ENCODE measurements at places on chromosomes 5 and 9. TPM values are rescaled to one million over a fixed set of nuclear protein-coding genes. Genes with fewer than 3 reads are reported as not detected.

TPRN gene
- total RNA-seq, result 15.2 TPM

RABL6 gene
- 103 TPM for total RNA-seq

PCDHGB7 gene
- total RNA-seq, result 0.03 TPM

ZCCHC7 gene
- total RNA-seq, result 11.8 TPM

BAAT gene
- not detected for total RNA-seq

IPPK gene
- 7.9 TPM for total RNA-seq

BTNL9 gene
- total RNA-seq, result not detected

NUP155 gene
- total RNA-seq, result 53.3 TPM

NEUROG1 gene
- total RNA-seq, result not detected

TAL2 gene
- total RNA-seq, result not detected

LCN1 gene
- not detected for total RNA-seq

AJM1 gene
- 1.7 TPM for total RNA-seq

WHRN gene
- 6.6 TPM for total RNA-seq

SOX30 gene
- total RNA-seq, result not detected

CDH18 gene
- not detected for total RNA-seq

OGN gene
- not detected for total RNA-seq

ACTBL2 gene
- total RNA-seq, result 1.0 TPM

PCA3 gene
- not detected for total RNA-seq

CNTNAP3 gene
- 25.0 TPM for total RNA-seq

CDH10 gene
- total RNA-seq, result not detected

FAM221B gene
- not detected for total RNA-seq

SH3RF2 gene
- total RNA-seq, result 11.0 TPM

ADAMTSL1 gene
- total RNA-seq, result not detected

IRX4 gene
- total RNA-seq, result not detected

PRR16 gene
- total RNA-seq, result 4.5 TPM

AGXT2 gene
- total RNA-seq, result not detected

DNAJC25 gene
- 6.2 TPM for total RNA-seq

NPR3 gene
- 2.6 TPM for total RNA-seq

SLC34A3 gene
- total RNA-seq, result not detected

ANGPTL2 gene
- 1.0 TPM for total RNA-seq

WDR38 gene
- total RNA-seq, result not detected

DMRT3 gene
- total RNA-seq, result not detected

TUSC1 gene
- total RNA-seq, result 22.6 TPM

YTHDC2 gene
- total RNA-seq, result 5.8 TPM

PCDHB11 gene
- total RNA-seq, result 0.61 TPM

MEIKIN gene
- total RNA-seq, result not detected

SH3TC2 gene
- 5.1 TPM for total RNA-seq

LCN2 gene
- total RNA-seq, result 2.2 TPM

ZDHHC11B gene
- total RNA-seq, result not detected

OR1Q1 gene
- total RNA-seq, result not detected

GBA2 gene
- 17.7 TPM for total RNA-seq

IL13 gene
- total RNA-seq, result not detected

EQTN gene
- total RNA-seq, result not detected

All from Caki2 (cell line).